SK-N-MC (cell line): ENCODE measurements at places on chromosomes 3 and 15.

DNA sequence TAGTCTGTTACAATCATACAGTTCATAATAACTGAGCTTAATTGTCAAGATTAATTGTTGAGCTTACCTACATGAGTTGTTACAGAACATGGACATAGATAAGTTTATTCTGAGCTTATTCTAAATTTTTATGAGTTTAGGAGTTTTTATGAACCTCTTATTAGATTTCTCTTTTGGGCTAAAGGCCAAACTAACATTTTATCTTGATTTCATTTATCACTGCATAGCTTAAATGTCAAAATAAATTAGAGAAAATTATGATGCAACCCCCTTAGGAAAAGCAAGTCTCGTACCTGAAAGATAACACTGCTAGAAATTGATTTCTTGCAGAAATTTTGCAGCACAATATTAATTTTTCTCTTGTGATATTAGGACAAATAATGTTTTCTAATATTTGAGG is 54.5 kb downstream of the CNTN6 start:
- DNase-seq: no peak

DNA sequence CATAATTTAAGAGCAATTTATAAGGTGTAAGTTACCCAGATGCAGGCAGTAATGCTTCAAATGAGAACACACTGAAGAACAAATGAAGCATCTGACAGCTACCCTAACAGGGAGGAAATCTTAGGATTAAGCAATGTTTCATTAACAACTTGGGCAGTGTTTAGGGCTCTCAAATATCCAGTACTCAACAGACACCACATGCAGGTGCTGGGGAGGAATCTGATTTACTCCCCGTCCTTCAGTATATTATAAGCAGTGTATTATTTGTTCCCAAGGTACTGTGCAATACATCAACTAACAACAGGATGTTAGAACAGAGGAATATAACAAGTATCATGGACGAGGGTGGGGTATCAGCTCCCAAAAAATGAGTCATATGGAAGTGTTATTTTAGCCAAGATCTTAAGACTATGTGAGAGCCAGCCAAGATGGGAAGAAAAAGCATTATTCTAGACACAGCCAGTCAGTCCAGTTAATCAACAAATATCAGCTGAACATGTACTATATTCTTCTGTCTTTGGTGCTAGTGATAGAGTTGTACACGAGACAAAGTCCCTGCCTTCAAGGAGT is 20.4 kb downstream of the BTBD1 start:
- no peak for DNase-seq

- no peak for DNase-seq
These were observed 176.1 kb upstream of the CDIN1 start for GRCh38 chr15:36403351-36403750.

GRCh38 chr3:56899078-56899477 is 97.3 kb upstream of the ARHGEF3 start:
- no peak for DNase-seq

DNA sequence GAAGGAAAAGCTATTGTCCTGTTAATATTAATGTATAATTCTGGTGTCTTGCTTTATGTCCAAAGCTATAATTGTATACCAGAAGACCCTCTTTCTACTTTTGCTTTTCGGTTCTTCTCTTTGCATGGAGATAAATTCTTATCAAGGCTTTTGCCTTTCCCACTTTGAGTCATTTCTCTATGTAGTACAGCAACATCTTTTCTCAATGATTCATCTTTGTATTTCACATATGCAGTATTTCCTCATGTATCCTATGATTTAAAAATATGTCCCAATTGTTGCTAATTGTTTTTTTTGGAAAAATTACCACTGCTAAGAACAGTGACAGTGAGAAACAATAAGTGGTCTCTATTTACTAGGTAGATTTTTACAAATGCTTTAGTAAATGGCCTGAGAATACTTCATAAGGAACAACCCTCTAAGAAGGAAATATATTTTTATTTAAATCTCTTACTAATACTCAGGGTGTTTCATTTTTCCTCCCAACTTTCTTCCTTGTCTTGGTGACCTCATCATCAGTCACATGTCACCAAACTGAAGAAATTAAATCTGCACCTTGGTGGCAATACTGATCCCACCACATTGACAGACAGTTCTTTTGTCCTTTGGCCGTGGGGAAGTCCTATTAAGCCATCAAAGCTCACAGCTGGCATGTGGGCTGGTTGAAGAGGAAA is 290.6 kb downstream of the SATB1 start:
- no peak for DNase-seq

GRCh38 chr3:123949641-123950040 is 11.4 kb downstream of the CCDC14 start:
- DNase-seq: no peak

- no peak for DNase-seq
These were observed 1.2 kb downstream of the GOLIM4 start for GRCh38 chr3:168094580-168094876.

- DNase-seq: no peak
These were observed 45.3 kb downstream of the BFSP2 start for GRCh38 chr3:133445108-133445507.

- no peak for DNase-seq
These were observed 59.5 kb upstream of the DPPA4 start for GRCh38 chr3:109396806-109397205.

DNA sequence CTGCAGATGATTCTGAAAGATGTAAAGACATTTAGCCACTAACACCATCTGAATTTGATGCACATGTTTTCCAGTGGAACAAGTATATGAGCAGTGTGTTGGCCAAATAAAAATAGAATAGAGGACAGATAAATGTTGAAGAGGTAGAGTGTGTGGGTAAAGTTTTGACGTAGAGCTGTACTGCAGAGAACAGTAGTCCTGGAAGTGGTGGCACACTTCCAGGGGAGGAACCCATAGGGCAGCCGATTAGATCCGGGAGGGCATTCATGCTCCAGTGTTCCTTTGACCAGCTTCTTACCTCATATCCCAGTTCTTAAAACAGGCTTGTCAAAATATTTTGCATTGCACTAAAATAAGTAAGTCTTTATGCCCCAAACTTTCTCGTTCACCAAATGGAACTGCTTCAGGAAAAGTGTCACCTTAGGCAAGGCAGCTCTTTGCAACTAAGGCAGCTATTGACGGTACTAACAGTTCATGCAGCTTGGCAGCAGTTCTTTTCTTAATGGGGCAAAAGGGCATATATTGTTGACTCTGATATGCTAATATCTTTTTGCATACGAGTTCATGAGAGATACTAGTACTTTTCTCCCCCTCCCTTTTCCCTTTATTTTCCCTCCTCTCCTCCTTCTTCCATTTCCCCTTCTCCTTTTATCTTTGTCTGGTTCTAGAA is 429.3 kb upstream of the AZI2 start:
- no peak for DNase-seq

- no peak for DNase-seq
These were observed 77.6 kb upstream of the XXYLT1 start for GRCh38 chr3:195348426-195349115.

DNA sequence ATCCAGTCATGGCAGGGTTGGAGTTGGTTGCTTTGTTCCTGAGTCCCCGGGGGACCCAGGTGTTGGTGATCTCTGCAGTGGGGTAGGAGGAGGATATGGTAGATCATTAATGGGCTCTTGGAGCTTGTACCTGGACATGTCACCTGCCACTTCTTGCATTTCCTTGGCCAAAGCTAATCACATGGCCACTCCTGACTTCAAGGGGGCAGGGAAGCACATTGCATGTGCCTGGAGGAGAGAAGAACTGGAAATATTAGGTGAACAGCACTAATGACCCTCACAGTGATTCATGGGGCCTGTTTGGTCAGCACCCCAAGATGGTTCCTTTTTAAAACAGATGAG is 87.1 kb upstream of the MYZAP start:
- no peak for DNase-seq

DNA sequence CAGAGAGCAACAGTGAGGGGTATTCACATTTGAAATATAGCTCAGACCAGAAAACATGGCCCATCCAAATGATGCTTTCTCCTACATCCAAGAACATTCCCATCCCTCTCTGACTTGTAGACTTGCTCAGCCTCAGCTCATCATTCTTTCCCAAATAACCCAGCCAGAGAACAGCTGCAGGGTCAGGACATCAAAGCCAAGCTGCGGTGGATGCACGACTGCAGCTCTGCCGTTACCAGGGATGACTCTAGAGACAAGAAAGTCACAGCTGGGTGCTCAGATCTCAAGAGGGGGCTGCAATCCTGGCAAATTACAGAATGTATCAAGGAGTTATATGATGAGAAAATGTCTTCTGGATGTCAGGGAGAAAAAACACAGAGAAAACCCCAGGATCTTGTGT is 944.3 kb downstream of the NTRK3 start:
- no peak for DNase-seq

GRCh38 chr3:127258733-127259132 is 29.1 kb downstream of the PRR20G start:
- DNase-seq: no peak

DNA sequence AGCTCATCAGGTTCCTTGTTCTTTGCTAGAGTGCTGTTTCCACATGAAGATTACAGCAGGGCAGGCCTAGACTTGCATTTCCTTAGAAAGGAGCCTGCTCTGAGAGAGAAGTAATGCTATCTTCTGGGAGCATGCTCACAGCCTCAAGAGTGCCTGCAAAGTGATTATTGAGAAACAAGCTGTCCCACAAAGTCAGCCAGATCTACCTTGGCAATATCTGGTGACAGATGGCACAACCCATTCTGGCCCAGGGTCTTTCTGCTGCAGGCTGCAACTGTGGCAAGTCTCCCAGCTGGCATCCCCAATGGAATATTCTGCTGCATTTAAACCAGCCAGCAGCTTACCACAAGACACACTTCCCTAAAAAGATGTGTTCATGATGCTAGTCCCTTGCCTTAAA is 29.3 kb downstream of the MTMR10 start:
- DNase-seq: no peak

GRCh38 chr15:100105101-100105500 is 236.7 kb downstream of the ADAMTS17 start:
- no peak for DNase-seq

GRCh38 chr3:86856711-86857110 is 134.2 kb downstream of the VGLL3 start:
- DNase-seq: no peak

- DNase-seq: no peak
These were observed 9.9 kb downstream of the MYD88 start for GRCh38 chr3:38148311-38148882.

GRCh38 chr3:60742606-60743145 is 508.6 kb downstream of the FHIT start:
- DNase-seq: no peak
